ENCODE measurements at places on chromosomes 6 and 20.

- no peak for DNase-seq
Observed at GRCh38 chr6:71468841-71469700, 180.5 kb downstream of the OGFRL1 start.

- no peak for DNase-seq
Observed at GRCh38 chr6:3545156-3545555, 88.3 kb upstream of the SLC22A23 start.

DNA sequence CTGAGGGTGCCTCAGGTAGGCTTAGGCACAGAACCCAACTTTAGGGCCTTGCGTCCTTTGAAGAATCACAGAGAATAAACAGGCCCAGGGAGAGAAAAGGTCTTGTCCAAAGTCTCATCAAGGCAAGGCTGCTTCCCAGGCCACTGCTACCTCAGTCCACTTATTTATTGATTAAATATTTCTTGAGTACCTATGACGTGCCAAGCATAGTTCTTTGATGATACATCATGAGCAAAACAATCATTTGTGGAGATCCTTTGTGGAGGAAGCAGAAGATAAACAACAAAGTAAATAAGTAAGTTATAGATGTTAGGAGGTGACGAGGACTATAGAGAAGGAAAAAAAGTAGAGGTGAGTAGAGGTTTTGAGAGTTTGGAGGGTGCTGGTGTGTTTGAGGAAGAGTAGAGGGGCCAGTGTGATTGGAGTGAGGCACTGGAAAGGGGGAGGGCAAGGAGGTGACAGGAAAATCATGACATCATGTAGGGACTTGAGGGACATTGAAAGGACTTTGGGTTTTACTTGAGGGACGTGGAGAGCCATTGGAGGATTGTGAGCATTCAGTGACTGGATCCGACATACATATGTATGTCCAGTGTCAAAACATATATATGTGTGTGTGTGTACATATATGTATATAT, 14.1 kb upstream of the CHMP4B start:
- no peak for DNase-seq

DNA sequence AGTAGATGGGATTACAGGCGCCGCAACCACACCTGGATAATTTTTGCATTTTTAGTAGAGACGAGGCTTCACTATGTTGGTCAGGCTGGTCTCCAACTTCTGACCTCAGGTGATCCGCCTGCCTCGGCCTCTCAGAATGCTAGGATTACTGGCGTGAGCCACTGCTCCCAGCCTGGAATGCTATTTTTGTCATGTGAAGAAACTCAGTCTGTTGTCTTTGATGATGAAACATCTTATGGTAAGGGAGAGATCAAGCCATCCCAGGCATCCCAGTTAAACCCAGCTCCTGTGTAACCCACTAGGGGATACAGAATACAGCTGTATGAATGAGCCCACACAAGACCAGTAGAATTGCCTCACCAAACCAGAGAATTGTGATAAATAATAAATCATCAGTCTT, 83.6 kb upstream of the RBM24 start:
- no peak for DNase-seq

DNA sequence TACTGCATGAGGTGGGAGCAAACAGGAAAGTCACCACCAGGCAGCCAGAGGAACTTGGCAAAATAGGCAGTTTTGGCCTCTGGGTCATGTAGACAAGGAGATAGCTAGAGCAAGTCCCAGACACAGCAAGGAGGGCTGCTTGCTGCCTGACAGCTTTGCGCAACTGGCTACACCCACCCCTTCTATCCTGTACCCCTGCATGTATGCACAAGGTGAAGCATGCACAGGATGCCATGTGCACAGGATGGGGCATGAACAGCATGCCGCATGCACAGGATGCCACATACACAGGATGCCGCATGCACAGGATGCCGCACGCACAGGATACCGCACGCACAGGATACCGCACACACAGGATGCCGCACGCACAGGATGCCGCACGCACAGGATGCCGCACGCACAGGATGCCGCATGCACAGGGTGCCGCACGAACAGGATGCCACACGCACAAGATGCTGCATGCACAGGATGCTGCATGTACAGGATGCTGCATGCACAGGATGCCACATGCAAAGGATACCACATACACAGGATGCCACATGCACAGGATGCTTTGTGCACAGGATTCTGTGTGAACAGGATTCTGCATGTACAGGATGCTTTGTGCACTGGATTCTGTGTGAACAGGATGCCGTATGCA, 104.9 kb upstream of the IYD start:
- DNase-seq = no peak

- no peak for DNase-seq
Observed at GRCh38 chr6:73236144-73236750, 11.0 kb upstream of the KHDC1L start.

DNA sequence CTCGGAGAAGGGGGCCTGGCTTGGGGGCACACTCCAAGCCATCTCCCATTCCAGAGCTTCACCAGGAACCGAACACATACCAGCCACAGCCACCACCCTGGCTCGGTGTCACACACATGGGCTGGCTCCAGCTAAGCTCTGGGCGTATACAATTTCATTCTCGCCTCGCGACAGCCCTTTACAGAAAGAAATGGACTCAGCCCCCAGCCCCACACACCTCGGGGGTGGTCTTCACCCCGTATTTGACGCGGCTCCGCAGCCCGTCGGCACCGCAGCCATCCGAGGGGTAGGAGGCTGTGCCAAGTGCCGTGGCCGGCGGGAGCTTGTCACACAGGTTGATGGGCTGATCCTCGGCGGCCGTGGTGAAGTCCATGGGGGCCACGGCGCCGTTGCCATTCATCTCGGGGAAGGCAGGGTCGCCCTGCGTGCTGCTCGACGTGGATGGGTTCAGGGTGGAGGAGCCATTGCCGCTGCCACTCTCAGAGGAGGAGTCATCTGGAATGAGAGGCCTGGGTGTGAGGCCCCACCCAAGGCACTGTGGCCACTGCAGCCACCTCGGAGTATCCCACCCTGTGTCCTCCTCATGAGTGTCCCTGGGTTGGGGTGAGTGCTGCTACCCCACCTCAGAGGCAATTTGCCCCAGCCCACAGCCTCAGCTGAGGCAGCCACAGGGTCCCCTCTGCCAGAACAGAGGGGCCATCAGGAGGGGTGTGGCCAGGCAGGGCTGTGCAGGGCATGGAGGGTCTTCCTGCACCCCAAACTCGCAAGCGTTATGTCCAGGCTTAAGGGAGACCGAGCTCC, 98.0 kb downstream of the ASXL1 start:
- DNase-seq = no peak

DNA sequence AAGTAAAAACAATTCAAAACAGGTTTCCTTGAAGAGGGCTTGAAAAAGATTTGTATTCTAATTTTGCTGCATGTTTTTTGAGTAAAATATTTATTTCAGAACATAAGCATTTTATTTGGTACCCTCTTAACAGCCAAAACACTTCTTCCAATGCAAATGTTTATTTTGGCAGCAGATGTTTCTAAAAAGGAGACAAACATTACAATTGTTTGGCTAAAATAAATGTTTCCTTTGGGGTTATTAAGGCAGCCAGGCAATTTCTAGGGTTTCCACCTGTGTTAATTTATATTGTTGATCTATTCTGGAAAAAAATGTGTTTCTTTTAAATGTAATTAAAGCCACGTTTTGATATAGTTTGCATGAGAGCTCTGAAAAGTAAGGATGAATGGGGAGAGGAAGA, 56.6 kb downstream of the ARID1B start:
- no peak for DNase-seq

DNA sequence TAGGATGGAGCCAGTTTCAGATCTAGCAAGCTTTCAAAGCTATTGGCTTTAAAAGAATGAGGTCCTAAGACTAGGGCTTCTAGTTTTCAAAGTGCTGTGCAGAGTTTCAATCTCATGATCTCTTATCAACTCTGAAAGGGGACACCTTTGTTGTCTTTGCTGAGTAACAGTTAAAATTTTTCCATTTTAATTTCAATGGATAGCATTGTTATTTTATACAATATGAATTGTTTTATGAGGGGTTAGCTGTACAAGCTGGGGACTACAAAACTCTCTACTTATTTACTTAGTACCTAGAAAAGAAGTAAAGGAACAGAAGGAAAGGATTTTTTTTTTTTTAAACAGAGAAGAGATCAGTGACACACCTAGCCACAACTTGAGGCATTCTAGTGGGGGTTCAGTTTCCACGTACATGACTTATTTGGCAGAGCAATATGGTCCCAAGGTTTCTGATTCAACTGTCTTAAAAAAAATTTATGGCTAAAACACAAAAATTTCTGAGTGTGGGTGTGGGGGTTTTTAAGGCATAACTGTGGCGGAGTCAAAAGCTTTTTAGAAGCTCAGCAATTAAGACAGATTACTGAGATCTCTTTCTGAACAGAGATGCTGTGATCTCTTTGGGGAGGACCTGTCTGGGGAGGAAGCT, 46.1 kb upstream of the JAG1 start:
- no peak for DNase-seq

GRCh38 chr6:6998194-6998569, 109.6 kb upstream of the RREB1 start:
- DNase-seq = no peak

DNA sequence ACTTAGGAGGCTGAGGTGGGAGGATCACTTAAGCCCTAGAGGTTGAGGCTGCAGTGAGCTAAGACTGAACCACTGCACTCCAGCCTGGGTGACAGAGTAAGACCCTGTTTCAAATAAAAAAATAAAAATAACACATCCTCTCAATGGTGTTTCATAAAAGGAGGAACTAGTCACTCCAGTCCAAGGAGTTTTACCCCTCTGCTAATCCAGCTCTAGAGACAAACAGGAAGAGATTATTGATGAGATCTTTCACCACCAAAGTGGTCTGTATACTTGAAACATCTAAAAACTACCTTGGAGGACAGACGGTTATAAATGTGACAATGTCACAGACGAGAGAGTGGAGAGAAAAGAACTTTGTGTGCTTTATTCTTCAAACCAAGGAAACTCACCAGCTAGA, 58.2 kb downstream of the PIGU start:
- no peak for DNase-seq

GRCh38 chr6:11975353-11975977, 36.6 kb upstream of the HIVEP1 start:
- DNase-seq = no peak

DNA sequence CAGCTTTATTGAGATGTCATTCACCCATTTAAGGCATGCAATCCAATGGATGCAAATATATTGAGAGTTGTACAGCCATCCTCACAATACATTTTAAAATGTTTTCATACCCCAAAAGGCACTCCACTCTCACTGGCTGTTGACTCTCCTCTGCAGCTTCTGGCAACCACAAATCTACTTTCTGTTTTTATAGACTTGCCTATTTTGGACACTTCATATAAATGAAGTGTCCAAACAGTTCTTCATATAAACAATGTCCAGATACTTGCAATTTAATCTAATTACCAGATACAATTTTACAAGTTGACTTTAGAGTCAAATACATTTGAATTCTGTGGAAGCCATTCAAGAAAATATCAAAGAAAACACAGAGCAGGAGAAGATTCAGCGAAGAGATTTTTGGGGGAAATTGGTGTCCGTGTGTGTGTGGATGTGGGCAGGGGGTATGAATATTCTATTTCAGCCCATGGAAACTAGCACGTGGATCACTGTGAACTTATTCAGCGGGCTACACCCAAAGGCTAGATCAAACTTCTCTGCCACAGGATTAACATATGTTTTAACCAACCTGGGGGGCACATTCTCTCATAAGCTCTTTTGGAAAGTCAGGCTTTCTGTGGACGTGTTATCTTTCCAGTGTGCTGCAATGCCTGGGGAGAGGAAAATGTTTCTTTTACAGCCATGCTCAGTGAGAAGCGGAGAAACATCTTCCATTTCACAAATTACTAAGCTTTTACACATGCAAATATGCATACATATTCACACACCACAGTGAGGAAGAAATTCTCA, 73.9 kb downstream of the PLG start:
- DNase-seq = no peak

- DNase-seq = no peak
Observed at GRCh38 chr6:139416146-139416545, 41.7 kb upstream of the CITED2 start.

DNA sequence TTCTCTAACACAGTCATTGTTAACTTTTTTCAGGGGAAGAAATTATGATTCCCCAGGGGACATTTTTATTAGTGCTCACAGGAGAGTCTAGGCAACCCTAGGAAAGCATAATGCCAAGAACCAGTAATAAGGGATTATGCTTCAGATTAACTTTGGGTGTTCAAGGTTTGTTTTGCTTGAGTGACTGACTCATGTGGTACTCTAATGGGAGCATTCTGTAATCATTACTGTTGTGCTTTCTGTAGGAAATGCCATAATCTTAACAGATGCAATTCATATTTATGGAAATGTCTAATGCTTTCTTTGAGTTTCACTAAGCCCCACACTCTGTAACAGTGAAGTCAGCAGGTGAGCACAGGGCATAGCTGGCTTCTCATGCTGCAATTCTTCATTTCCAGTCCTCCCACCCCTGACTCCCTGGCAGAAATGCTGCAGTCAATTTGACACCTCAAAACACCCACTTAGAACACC, 263.4 kb upstream of the MAN1A1 start:
- no peak for DNase-seq

GRCh38 chr20:1423625-1424106, 30.8 kb upstream of the FKBP1A start:
- DNase-seq = no peak

DNA sequence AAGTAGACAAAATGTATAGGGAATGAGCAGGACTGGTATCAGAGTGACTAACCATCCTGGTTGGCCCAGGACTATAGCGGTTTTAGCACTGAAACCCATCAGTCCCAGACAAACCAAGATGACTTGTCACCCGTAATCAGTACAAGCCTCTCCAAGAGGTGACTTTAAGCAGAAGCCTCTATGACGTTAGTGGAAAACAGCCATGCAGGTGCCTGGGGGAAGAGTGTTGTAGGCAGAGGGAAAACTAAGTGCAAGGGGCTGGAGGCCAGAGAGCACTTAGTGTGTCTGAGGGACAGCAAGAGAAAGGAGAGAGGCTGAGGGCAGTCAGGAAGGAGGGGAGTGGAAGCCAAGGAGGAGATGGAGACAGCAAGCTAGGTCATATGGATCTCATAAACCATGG, 2.1 kb downstream of the SGK2 start:
- DNase-seq = no peak

- DNase-seq = no peak
Observed at GRCh38 chr6:126427713-126428112, 87.8 kb downstream of the CENPW start.

DNA sequence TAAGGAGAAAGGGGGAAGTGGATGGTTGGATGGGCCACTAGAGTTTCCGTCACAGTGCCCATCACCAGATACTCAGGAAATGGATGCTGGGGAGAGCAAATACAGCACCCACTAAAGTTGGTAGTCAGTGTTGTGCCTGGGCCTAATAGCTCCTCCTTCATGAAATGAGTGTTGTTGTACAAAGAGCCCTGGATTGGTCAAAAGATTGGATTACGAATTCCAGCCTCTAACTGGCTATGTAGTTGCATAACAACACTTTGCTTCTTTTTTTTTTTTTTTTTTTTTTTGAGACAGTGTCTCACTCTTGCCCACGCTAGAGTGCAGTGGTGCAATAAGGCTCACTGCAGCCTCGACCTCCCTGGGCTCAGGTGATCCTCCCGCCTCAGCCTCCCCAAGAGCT, 27.4 kb downstream of the KCNG1 start:
- DNase-seq = no peak

- no peak for DNase-seq
Observed at GRCh38 chr6:149331043-149331807, 13.7 kb downstream of the TAB2 start.
